ENCODE measurements at places on chromosomes 12 and 14. TPM values are rescaled to one million over a fixed set of nuclear protein-coding genes. Genes with fewer than 3 reads are reported as not detected.

Gene CACNA1C
- total RNA-seq: 4.8 TPM

Gene TSPAN11
- total RNA-seq: 0.33 TPM

Gene TAS2R7
- total RNA-seq: not detected

Gene BEGAIN
- 4.5 TPM for total RNA-seq

Gene ZNF891
- total RNA-seq: 4.1 TPM

Gene SOAT2
- total RNA-seq: 0.72 TPM

Gene ANKLE2
- 39.2 TPM for total RNA-seq

Gene SERPINA4
- total RNA-seq: 0.12 TPM

Gene C12orf56
- total RNA-seq: not detected

Gene AKAP6
- total RNA-seq: 10.0 TPM

Gene PTCSC3
- total RNA-seq: not detected

Gene CSRP2
- total RNA-seq: 22.3 TPM

Gene PLEK2
- 2.0 TPM for total RNA-seq

Gene AQP2
- not detected for total RNA-seq

Gene RAPGEF3
- total RNA-seq: 132 TPM

GRCh38 chr12:124779161-124780141 is 84.2 kb downstream of the SCARB1 start:
- no peak for DNase-seq

- DNase-seq: no peak
These were observed 115.3 kb upstream of the NAP1L1 start for GRCh38 chr12:76199808-76200207.

DNA sequence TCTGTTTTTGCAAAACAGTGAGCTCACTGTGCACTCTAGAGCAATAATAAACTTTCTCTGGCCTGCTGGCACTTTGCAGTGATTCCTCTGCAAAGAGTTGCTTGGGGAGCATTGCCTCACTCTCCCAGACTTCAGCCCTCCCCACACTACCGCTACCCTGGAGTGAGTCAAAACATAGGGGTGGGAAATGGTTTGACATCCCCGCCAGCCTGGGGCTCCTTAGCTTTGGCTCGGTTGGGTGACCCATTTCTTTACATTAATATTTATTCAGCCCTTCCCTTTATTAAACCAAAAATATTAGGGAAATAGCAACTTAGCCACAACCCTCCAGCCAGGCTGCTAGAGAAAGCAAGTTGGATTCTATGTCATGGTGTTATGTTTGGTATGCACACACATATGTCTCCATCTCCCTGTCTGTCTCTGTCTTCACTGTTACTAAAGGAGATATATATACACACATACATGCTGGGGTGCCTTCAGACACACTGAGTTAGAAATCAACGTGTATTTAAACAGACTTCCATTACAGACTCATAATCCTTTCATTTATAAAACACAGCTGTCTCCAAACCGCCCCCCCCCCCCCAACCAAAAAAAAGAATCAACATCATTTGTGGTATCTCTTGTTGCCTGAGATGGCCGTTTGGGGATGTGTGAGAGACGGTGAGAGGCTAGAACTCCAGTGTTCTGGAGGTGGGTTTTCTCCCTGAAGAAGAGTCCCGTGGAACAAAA is 3.4 kb upstream of the IRF2BPL start:
- peak; percentile 47 for DNase-seq

DNA sequence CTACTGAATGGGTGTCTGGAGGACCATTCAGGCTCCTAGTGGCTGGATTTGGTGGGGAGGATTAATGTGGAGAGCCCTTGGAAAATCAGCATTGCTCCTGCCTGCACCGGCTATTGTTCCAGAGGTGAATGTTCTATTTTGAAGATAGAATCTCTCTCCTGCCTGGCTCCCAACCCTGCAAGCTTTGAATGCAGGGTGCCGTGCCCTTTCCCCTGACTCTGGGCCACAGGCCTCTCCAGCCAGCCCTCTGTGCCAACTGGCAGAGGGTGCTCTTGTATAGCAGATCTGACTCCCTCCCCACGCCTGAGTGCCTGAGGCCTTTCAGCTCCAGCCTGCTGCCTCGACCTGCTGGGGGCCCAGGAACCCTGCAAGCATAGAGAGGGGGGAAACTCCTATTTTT is 106.8 kb downstream of the TMEM260 start:
- peak; percentile 35 for DNase-seq

GRCh38 chr12:28998662-28999120 is 150.4 kb upstream of the FAR2 start:
- DNase-seq: no peak

DNA sequence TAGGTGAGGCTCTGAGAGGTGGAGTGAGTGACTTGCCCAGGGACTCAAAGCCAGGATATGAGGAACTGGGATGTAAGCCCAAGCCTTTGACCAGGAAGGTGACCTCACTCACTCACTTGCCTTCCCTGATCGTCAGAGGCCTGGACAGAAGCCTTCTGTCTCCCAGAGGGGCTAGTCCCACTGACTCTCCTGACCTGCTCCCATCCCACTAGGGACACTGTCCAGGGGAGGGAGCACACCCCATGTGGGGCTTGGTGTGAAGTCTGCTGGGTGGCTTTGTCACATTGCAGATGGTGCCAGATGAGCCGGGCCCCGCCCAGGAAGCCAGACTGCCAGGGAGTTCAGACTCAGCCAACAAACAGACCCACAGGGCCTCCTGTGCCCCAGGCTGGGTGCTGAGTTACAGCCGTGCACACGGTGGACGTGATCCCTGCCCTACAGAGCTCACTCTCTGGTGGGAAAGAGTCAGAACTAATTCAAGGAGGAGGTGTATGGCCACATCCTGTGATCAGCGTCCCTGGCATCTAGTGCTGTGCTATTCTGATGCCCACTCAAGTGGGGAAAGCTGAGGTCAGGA is 28.3 kb downstream of the MMAB start:
- no peak for DNase-seq

- DNase-seq: no peak
These were observed 115.4 kb downstream of the PDE3A start for GRCh38 chr12:20483776-20484175.

- no peak for DNase-seq
These were observed 21.3 kb downstream of the LRCOL1 start for GRCh38 chr12:132588821-132589669.

- DNase-seq: no peak
These were observed 23.9 kb downstream of the ERH start for GRCh38 chr14:69374235-69374634.

GRCh38 chr14:88986146-88986841 is 161.8 kb downstream of the TTC8 start:
- peak; percentile 28 for DNase-seq

DNA sequence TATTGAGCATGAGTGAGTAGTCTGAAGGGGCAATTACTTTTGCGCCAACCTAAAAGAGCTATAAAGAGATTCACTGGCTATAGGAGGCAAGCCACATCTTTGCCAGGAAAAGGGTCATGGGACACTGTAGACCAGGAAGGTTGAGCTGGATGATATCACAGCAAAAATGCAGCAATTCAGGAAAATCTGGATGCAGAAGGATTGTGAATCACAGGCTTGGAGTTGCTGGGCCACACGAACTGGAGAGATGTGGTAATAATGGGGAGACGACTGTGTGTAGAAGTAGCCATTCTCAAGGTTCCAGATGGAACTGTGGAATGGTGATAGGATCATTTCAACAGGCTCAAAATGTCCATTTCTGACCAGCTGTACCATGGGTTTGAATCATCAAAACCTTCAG is 151.4 kb upstream of the DAAM1 start:
- DNase-seq: no peak

DNA sequence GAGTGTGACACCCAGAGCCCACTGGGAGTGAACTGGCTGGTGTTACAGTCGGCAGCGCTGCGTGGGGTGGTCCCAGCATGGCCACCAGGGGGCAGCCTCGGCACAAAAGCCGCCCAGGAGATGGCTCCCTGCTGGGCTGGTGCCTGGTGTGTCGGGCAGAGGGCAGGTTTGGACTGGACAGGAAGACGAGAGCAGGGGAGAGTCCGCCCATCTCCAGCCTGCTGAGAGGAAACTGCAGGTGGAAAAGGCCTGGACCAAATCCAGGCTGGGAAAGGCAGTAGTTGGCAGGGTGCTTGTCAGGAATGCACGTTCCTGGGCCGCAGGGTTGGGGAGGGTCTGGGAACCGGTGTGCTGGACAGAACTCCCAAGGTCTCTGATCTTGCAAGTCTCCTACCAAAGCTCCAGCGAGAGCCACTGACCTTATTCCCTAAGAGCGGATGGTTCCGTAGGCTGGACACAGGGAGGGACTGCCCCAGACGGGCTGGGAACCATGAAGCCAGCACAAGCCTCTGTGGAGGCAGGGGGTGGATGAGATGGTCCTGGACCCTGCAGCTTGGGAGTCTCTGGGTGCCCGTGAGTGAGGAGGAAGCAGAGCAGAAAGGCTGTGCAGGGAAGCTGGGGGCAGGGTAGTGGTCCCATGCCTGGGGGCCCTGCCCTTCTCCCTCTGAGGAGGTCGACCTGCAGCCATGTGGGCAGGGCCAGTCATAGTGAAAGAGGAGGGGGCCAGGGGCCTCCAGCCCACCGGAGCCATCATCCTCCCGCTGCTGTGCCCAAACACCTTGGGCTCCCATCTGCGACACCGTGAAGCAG is 1.8 kb downstream of the AHNAK2 start:
- peak; percentile 83 for DNase-seq

DNA sequence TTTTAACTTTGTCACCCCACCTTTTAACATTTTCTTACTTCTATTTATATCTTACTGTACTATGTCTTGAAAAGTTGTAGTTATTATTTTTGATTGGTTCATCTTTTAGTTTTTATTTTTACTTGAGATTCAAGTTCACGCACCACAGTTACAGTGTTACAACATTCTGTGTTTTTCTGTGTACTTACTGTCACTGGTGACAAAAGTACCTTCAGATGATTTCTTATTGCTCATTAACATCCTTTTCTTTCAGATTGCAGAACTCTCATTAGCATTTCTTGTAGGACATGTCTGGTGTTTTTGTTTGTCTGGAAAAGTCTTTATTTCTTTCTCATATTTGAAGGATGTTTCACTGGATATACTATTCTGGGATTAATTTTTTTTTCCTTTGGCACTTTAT is 289.9 kb downstream of the BCAT1 start:
- DNase-seq: no peak

GRCh38 chr12:68481181-68481941 is 129.3 kb upstream of the RAP1B start:
- no peak for DNase-seq

DNA sequence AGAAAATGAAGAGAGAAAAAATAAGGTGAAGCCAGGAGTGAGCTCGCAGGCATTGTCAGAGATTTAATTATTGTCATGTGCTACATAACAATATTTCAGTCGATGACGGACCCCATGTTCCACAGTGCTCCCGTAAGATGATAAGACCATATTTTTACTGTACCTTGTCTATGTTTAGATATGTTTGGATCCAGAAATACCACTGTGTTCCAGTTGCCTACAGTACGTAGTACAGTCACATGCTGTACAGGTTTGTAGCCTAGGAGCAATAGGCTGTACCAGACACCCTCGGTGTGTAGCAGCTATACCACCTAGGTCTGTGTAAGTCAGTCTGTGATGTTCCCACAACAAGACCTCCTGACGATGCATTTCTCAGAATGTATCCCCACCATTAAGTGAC is 137.5 kb downstream of the FBXL14 start:
- DNase-seq: no peak

Measured in ovary (tissue), 10 donors.